ENCODE measurements at places on chromosomes 13 and 19.

- no peak for DNase-seq
These were observed 14.6 kb upstream of the TMTC4 start for GRCh38 chr13:100689191-100689590.

DNA sequence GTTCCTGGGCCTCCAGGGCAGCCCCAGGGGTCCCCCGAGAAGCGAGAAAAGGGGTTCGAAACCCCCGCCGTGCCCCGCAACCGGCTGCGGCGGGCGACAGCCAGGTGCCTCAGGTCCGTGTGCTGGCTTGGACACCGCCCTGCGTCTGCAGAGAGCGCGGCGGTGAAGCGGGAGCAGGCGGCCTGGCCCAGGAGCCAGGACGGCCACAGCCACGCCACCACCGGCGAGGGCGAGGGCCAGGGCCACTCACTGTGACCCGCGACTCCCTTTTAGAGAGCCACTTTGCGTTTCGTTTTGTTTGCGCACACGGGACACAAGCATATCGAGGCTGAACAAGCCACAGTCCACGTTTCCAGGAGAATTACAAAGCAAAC, 110.4 kb downstream of the CRYL1 start:
- no peak for DNase-seq

- no peak for DNase-seq
These were observed 142.8 kb upstream of the PCDH9 start for GRCh38 chr13:67372868-67373464.

- DNase-seq = no peak
These were observed 98.1 kb upstream of the IRS2 start for GRCh38 chr13:109884462-109884861.

DNA sequence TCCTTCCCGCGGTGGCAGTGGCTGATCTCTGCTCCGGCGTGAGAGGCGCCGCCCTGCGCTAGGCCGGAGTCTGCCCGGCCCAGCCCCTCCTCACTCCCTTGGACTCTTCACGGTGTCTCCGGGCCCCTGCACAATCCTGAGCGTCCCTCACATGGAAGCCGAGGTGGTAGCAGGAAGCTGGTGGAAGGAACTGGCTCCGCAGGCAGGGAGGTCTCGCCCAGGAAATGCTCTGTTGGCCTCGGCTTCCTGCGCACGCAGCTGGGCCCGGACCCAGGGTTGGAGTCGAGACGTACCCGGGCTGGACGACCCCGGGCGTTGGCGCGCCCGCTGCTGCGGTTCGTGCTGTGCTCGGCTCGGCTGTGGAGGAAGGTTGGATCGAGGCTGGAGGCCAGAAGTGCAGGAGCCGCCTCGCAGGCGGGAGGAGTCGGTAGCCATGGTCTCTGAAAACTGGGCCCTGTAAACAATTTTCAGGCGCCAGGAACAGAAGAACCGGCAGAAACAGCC, 46.3 kb downstream of the ZNF724 start:
- DNase-seq = no peak

- DNase-seq = no peak
These were observed 330.7 kb downstream of the PCDH20 start for GRCh38 chr13:61084988-61085387.

DNA sequence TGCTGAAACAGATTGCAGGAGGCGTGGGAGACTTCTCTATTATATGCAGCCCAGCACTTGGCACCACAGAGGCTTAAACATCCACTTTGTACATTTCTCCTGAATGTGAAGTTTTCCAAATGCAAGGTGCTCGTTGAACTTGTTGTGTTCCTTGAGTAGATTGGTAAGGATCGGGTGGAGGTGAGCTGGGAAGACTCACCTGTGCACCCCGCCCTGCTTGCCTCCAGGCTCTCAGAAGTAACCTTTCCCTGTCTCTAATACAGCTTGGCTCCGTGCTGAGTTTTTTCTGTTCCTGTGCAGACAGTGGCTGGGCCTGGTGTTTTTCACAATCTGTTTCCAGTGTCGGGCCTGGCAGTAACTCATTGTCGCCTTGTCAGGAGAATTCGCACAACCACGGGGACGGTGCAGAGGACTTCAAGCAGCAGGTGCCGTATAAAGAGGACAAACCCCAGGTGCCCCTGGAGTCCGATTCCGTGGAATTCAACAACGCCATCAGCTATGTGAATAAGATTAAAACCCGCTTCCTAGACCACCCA, 12.3 kb downstream of the SIN3B start:
- DNase-seq = no peak

GRCh38 chr19:29247872-29248271, 34.9 kb upstream of the UQCRFS1 start:
- DNase-seq = no peak

DNA sequence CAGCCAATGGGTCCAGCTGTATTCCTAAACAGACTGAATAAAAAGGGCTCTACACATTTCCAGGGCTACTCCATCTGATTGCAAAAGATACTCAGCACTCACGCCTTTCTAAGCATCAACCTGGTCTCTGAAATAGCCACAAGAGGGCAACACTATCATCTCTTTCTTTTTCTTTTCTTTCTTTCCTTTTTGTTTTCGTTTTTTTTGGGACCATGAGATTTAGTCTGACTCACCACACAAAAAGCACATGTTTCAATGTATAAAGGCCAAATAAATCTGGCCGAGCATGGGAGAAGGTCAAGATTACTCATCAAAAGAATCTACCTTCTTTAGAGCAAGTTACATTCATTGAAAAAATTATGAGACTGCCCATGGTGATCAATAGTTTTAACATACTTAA, 805.6 kb upstream of the ARGLU1 start:
- DNase-seq = no peak

DNA sequence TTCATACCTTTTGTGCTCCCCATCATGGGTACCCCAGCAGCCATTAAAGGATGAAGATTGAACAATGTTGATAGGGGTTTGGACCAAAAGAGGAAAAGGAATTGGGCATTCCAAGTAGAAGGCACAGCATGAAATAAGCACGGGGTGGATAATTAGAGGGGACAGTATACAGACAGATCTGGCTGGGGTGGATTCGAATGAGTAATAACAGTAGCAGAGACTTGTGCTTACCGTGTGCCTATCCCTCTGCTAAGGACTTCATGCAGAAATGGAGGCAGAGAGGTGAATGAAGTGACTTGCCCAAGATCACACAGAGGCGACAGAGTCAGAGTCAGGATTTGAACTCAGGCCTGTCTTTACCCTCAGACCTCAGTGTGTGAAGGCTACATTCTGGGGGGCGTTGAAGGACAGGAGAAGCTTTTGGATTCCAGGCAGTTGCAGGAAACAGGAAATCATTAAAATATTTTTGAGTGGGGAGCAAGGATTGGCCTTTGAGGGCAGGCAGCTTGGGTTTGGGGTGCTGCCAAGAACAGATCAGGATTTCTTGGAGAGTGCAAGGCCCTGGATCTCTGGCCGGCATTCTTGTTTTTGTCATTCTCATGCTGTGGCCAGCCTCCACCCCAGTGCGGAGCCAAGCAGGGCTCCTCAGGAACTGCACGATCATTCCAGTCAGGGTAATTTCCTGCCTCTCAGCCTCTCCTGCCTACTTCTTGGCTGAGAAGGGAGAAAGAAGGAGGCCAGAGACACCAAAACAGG, 18.7 kb downstream of the PAF1 start:
- DNase-seq = no peak

DNA sequence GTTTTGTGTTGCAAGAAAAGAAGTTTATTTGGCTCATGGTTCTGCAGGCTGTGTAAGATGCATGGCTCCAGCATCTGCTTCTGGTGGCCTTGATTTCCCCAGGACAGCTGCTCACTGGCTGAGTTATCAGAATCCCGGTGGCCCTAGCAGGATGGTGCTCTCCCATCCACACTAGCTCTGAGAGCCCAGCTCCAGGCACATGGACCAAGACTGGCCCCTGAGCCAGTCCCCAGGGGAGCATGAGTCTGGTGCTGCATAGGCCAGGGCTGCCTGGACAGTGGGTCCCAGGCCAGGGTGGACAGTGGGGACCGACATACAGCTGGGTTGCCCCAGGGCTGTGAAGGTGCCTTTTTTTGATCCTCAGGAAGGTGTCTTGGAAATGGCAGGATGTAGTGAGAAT, 10.4 kb downstream of the ADGRE2 start:
- no peak for DNase-seq

GRCh38 chr13:44309794-44310757, 63.5 kb upstream of the SERP2 start:
- DNase-seq = no peak

DNA sequence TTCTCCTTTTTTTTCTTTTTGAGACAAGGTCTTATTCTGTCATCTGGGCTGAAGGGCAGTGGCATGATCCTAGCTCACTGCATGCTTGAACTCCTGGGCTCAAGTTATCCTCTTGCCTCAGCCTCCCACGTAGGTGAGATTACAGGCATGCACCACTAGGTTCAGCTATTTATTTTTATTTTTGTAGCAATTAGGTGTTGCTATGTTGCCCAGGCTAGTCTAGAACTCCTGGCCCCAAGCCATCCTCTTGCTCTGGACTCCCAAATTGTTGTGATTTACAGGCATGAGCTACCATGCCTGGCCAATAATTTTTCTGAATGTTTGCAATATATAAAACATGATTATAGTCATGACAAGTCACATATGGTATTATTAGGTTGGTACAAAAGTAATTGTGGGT, 161.1 kb upstream of the ATXN8OS start:
- DNase-seq = no peak

- no peak for DNase-seq
These were observed 670.3 kb downstream of the UQCRFS1 start for GRCh38 chr19:28542394-28543243.

DNA sequence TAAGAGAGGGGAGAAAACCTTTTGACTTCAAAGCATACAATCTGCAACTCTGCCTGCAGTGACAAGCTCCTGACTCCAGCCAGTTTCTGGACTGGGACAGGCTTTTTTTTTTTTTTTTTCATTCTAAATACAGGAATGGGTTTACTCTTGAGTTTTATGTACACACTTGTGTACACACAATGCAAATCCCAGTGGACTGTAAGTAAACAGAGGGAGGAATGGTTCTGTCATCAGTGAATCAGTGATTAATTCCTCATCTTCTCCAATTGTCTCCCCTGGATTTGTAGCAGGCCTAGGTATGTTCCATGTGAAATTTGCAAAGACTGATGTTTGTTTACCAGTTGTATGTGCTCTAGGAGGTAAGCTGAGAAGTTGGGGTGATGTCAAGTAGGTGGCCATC, 184.8 kb downstream of the SHISA2 start:
- no peak for DNase-seq

GRCh38 chr13:110421061-110421460, 114.0 kb downstream of the COL4A2 start:
- no peak for DNase-seq

GRCh38 chr13:41562541-41563178, 105.3 kb downstream of the RGCC start:
- DNase-seq = no peak

DNA sequence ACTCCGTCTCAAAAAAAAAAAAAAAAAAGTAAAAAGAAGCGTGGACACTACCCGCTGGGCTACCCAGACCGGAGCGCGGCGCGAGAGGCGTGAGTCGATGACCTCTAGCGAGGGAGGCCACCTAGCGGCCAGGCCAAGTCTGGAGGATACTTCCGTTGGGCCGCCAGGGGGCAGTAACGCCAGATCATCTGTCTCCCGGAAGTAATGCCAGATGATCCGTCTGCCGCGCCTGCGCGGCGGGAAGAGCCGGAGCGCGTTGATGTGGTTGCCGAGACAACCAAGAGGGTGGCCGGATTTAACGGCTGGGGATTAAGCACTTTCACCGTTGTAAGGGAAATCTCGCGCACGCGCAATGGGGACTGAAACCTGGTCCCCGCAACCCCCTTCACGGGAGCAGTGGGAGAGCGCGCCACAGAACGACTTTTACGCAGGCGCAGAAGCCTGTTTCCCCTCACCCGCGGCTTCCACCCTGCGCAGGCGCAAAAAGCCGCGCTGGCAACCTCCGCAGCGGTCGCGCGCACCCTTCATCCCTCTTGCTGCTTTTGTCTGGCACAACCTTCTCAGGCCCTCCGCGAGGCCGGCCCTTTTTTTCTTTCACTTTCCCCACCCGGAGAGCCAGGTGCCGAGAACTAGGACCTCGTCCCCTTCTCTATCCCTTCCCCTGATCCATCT, 1.0 kb upstream of the U2AF2 start:
- peak; percentile 99 for DNase-seq

DNA sequence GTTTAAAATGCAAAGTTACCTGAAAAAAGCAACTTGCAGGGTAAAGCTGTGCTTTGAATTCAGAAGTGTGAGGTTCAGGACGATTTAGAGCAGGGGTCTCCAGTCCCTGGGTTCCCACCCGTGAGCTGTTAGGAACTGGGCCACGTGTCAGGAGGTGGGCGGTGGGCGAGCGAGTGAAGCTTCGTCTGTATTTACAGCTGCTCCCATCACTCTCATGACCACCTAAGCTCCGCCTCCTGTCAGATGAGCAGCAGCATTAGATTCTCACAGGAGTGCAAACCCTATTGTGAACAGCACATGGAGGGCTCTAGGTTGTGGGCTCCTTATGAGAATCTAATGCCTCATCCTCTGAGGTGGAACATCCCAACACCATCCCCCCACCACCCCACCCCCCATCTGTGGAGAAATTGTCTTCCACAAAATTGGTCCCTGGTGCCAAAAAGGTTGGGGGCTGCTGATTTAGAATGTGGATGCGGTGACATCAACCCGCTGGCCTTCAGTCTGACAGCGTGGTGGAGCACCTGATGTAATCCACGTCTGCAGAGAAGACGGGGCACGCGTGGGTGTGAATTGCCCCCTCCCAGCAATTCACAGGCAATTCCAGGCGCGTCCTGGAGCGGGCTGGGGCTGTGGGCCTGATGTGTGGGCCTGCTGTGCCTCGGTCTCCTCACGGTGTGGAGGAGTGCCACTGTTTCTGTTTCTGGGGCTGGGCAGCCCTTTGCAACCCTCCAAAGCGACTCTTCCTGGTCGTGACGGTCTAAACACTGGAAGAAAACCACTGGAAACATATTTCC, 214.0 kb upstream of the SOX1 start:
- no peak for DNase-seq

DNA sequence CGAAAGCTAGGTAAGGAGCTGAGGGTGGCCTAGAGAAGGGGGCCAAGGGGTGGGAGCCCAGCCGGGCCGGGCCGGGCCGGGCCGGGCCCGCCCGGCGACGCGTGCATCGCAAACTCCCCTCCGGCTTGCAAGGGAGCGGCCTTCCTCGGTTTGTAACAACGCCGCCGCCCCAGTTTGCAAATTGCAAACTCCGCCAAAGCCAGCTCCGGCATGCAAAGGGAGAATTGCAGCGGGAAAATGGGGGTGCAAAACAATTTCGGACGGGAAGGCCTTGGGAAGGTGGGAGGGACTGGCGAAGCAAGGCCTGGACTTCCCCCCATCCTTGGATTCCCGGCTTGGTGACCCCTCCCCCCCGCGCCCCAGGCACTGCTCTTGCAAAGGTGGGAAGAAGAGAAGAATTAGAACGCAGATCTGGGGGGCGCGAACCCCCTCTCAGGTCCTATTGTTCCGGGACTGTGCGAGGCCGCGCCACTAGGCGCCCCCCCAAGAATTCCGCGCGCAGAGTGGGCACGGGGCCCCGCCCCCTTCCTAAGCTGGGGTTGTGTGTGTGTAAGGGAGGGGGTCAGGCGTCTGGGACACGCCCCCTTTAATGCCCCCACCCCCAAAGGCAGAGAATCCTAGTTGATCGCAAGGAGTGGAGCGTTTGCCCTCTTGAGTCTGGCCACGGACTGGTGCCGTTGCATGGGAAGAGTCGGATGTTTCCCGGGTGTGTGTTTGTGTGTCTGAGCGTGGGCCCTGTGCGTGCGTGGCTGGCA, 926 bp downstream of the PRR12 start:
- DNase-seq = peak; percentile 63
